ENCODE measurements at places on chromosomes 3 and 15.

- no peak for DNase-seq
These were observed 526.9 kb upstream of the NECTIN3 start for GRCh38 chr3:110544730-110545129.

- DNase-seq, result peak; percentile 20
These were observed 58.8 kb upstream of the SLC6A11 start for GRCh38 chr3:10757021-10757820.

- DNase-seq, result no peak
These were observed 319.1 kb upstream of the TBL1XR1 start for GRCh38 chr3:177516158-177517011.

DNA sequence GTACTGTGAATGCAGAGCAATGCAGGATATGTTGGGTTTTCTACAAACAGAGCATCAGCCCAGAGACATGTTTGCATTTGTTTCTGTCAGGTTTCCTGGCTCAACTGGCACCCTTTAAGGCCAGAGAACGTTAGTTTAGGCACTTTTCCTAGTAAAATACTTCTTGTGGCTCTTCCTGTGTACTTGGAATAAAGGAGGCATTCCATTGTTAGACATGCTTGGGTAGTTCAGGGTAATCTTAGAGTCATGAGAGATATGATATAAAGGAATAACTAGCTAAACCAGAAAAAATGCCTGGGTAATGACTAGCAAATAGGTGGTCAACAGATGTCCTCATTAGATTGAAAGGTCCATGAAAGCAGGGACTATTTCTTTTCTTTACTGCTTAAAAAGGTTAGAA lies 60.4 kb upstream of the RBM5 start:
- no peak for DNase-seq

- DNase-seq, result no peak
These were observed 3.3 kb upstream of the STT3B start for GRCh38 chr3:31529421-31529820.

GRCh38 chr3:146503461-146504202 lies 34.3 kb upstream of the PLSCR2 start:
- no peak for DNase-seq

DNA sequence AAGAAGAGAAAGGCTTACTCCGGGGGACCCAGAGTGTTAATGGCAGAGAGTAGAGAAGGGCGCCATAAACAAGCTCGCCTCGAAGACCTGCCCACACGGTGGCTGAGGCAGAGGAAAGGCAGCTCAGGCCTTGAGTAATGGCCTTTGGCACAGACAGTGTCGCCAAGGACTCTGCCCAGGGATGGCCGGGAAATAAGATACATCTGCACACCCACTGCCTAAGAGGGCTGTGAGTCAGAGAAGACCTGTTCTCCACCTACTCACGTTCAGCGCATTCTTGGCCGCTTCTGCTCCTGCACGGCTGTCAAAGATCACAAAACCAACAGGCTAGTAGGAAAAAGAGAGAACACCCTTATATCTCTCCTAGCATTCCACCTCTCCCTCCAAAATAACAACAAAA lies 26.2 kb downstream of the RBPMS2 start:
- DNase-seq, result no peak

GRCh38 chr15:73600413-73601335 lies 32.5 kb downstream of the NPTN start:
- DNase-seq, result no peak

- no peak for DNase-seq
These were observed 287.0 kb upstream of the LYSMD4 start for GRCh38 chr15:100020189-100020588.

- no peak for DNase-seq
These were observed 65.4 kb downstream of the TFRC start for GRCh38 chr3:196016485-196016884.

GRCh38 chr3:72482589-72483321 lies 365.5 kb downstream of the SHQ1 start:
- DNase-seq, result peak; percentile 87

GRCh38 chr3:38720465-38720864 lies 71.0 kb upstream of the SCN5A start:
- DNase-seq, result no peak

DNA sequence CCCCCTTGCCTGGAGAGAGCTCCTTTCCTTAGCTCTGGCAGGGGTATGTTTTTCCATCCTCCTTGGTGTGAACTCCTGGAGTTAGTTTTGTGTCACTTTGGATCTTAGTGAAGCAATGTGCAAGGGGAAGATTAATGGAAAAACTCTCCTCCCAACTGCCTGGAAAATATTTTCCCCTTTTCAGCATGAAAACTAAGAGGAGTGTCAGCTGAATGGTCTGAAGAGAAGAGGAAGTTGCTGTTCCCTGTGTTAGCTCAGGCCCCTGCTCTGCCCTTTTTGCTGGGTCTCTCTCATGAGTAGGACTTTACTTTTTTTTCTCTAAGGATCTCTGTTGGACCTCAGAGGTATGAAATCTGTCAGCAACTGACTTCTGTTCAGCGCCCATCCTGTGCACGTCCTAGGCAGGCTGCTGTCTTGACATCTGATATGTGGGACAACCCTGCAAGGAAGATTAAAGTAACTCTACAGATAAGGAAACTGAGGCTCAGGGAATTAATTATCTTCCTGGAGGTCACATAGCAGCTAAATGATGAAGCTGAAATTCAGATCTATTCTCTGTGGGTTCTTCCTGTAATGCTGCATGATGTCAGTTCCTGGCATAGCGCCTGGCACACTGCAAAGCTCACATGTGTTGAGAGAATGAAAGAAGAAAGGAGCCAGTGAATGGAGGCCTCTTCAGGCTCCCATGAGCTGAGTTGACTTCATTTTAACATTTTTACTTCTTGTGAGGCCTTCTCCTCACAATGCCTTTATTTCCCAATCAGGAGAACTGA lies 109.7 kb upstream of the GALNT15 start:
- DNase-seq, result no peak

- DNase-seq, result no peak
These were observed 2.2 kb downstream of the TFRC start for GRCh38 chr3:196079682-196080081.

GRCh38 chr15:29299784-29300183 lies 30.2 kb upstream of the NSMCE3 start:
- DNase-seq, result no peak

- no peak for DNase-seq
These were observed 3.4 kb downstream of the TSC22D2 start for GRCh38 chr3:150411546-150411945.

- DNase-seq, result no peak
These were observed 33.8 kb downstream of the MBNL1 start for GRCh38 chr3:152302521-152303021.

- DNase-seq, result no peak
These were observed 156.7 kb downstream of the KLF13 start for GRCh38 chr15:31483053-31483985.

GRCh38 chr3:49840388-49840787 lies 16.0 kb downstream of the TRAIP start:
- DNase-seq, result no peak

GRCh38 chr15:64883997-64884511 lies 27.6 kb upstream of the ANKDD1A start:
- DNase-seq, result no peak

DNA sequence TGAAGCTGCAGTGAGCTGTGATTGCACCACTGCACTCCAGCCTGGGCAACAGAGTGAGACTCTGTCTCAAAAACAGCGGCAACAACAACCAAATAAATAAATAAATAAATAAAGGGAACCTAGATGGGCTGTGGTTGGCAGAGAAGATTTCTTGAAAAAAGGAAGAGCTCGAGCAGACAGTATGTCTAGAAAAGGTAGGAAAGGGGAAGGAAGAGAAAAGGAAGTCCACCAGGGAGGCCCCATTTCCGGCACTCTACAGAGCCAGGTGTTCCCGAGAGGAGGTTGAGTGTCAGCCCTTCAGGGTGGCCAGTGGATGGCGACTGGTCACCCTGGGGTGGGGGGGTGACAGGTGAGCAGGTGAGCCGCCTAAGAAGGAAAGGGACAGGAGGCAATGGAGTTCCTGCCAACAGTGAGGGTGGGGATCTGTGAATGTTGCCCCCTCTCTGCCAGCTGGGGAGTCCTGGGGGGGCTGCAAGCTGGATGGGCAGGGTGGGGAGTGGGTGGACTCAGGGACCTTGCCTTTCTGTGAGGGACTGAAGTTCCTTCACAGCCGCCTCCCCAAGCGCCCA lies 14.8 kb downstream of the PAQR5 start:
- DNase-seq, result no peak

DNA sequence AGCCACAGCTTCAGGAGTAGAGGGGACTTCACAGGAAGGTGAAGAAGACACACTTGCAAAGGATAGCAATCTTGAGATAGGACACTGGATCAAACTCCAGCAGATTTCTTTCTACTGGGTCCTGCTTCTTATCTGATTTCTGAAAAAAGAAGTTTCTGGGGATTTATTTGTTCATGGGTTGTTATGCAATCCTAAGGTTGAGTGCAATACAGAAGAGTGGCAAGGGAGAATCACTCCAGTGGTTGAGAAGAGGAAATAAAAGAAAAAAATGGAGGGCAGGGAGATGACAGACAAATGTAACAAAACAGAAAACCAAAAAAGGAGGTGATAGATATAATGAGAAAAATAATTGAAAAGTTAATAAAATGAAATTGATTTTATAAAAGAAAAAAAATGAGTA lies 858.3 kb downstream of the TUSC7 start:
- no peak for DNase-seq

- DNase-seq, result no peak
These were observed 346.7 kb upstream of the TGFBR2 start for GRCh38 chr3:30259730-30260129.

DNA sequence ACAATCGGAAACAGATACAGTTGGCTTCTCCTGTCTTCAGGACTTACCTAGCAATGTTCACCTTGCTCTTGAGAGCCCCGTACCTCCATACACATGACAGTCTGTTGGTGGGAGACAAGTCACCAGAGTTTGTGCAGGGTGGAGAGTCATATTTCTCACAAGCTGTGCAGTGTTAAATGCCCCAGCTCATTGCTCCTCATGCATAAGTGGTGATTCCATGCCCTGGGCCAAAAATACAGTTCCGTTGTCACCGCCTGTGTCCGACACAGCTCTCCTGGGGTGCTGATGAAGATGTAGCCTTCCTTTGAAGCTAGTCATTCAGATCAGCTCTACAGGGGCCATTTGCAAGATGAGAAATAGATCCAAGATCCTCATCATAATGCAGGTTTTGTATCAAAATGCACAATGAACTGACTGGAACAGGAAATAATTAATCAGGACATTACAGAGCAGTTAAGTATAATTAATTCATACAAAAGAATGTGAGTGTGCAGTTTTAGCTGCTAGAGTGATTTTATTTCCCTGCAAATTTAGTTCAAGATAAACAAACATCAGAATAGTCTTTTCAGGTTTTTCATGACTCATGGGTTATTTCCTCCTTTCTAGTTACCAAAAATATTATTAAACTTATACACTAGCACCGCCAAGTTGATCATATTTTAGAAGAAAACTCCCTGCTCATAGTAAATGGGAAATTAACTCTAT lies 66.5 kb downstream of the CD47 start:
- DNase-seq, result no peak

DNA sequence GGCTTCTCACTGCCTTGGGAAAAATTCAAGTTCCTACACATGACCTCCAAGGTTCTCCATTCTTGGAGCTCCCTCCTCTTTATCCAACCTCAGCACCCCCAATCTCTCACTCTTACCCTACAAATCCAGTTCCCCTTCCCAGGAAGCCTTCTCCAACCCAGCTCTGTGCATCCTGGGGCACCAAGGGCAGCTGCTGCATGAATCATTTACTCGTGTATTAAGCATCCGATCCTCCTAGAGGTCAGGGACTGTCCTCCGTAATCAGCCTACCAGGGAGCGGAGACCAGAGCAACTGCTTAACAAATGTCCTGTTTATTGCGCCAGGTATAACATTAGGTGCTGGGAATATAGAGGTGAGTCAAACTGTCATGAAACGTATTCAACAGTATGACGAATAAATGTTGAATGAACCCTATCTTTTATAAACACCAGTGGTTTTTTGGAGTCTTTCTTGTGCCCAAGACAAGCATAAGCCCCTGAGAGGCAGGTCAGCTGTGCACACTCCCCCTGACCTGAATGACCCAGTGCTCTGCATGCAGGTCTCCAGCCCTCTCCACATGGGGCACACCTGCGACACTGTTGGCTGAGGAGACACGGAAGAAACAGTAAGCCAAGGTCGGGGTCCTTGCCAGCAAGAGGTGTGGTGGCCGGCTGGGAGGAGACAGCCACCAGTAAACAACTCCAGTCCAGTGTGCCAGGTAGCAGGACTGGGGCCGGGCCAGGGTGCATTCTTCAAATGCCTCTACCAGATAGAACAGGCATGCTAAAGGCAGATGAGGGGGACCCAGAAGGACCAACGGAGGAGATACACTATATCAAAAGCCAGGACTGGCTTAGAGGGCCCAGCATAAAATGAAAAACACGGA lies 27.6 kb downstream of the ANP32A start:
- DNase-seq, result no peak

- no peak for DNase-seq
These were observed 17.6 kb upstream of the ACTL6A start for GRCh38 chr3:179544981-179545645.

GRCh38 chr3:112874725-112875124 lies 28.1 kb upstream of the CD200R1L start:
- no peak for DNase-seq

- no peak for DNase-seq
These were observed 28.3 kb upstream of the PRR23E start for GRCh38 chr3:127164615-127165014.

Data from stimulated activated CD8-positive, alpha-beta memory T cell treated with anti-CD3 and anti-CD28 coated beads, Interleukin-7, amount 100 ng/mL, for 48 hours (primary cell).